Temporal lobe (tissue), 4 donors: ENCODE measurements at places on chromosomes 4 and X. TPM values are rescaled to one million over a fixed set of nuclear protein-coding genes. Genes with fewer than 3 reads are reported as not detected.

The CDKL2 gene
- 41.8 TPM for total RNA-seq

The ABLIM2 gene
- 11.6 TPM for total RNA-seq

The GPR143 gene
- total RNA-seq: 0.98 TPM

The CT45A2 gene
- not detected for total RNA-seq

The NXF2 gene
- total RNA-seq: not detected

The PRRG3 gene
- total RNA-seq: 6.1 TPM

The SRPK3 gene
- 0.25 TPM for total RNA-seq

The PCDH19 gene
- 40.8 TPM for total RNA-seq

The PAGE2B gene
- total RNA-seq: not detected

The SPATA18 gene
- 1.2 TPM for total RNA-seq

The OPRPN gene
- not detected for total RNA-seq

The CRLF2 gene
- under 0.01 TPM for total RNA-seq
